Smooth muscle cell of the brain vasculature (primary cell): ENCODE measurements at places on chromosomes 1 and 21.

- DNase-seq = no peak
Observed at GRCh38 chr1:25148673-25149300, 83.5 kb downstream of the SYF2 start.

DNA sequence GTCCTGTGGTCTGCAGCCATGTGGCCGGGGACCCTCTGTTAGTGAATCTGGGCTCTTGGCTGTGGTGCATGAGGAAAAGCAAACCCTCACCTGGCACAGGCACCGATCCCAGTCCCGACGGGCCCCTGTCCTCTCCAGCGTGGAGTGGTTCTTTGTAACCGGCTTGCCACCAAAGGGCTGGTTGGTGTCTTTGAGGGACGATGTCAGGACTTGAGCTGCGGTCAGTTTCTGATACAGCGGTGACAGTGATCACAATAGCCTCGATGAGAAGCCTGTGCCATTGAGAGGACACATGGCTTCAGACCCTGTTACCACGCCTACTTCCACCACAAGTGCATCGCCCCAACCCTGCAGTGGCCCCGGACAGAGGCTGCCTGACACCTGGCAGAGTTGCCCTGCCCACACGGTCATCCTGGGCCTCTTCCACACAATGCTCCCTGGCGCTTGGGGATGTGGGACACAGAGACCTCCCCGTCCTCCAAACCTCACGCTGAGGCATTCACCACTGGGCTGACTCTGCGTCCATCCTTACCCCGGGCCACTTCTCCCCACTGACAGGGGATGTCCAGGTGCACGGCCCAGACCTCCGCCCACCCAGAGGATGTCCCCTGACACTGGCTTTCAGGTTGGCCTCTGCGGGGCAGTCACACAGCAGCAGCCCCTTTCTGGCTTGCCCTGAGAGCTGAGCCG is 18.8 kb upstream of the ACTRT2 start:
- no peak for DNase-seq

DNA sequence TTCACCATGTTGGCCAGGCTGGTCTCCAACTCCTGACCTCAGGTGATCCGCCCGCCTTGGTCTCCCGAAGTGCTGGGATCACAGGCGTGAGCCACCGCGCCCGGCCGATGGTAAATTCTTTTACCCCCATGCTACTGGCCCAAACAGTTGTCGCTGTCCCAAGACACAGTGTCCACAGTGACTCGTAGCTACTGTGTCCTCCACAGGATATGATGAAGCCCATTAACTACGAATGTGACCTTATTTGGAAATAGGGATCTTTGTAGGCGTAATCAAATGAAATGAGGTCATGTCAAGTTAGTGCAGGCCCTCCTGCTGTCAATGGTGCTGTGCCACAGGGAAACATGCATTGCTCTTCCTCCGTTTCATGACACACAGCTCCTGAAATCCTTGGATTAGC is 8.5 kb downstream of the FNDC10 start:
- no peak for DNase-seq

DNA sequence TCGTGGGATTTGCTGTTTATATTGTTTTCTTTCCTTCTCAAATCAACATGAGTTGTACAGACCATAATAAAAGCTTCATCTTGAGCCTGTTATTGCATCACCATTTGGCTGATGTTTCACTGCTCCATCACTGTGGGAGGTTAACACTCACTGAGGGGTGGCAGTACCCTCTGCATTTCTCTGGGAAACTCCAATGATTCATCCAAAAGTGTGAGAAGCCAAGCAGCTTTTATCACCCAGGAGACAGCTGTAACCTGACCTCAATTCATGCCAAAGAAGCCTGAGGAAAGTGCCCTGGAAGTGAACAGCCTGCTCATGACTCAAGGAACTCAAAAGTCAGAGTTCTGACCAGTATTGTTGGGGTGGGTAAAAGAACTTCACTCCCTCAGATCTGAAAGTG is 84.1 kb downstream of the GPR88 start:
- DNase-seq = peak; percentile 98

DNA sequence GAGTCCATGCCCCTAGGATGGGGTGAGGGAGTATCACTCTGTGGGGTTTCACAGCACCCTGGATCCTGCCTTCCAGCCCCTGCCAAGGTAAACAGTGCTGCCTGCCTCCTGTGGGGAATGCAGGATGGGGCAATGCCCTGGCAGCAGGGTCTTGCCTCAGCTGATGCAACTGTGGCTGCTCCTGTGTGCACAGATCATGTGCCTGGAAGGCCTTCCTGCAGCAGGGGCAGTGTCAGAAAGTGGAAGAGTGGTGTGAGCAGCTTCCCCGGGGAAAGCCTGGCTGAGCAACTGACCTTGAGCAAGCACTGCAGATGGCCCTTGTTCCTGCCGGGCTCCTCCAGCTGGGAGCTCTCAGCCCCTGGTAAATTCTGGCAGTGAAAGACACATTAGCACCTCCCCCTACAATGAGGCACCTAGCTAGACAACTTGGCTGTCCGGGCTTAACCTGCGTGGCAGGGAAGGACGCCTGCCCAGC is 9.9 kb downstream of the TOR3A start:
- no peak for DNase-seq

DNA sequence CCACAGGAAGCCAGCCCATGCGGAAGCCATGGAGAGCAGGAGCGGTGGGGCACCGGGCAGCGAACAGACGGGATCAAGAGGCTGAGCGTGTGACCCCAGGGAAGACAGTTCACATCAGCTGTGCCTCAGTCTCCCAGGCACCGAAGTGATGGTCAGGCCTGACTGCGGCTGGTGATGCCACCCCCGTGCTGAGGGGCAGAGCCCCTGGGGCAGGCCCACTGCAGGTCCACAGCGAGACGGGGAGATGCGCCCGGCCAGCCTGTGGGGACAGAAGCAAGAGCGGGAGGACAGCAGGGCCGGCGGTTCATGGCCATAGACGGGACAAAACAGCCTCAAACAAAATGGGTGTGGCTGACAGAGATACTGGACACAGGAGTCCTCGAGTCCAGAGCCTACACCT is 93.8 kb downstream of the RIPK4 start:
- no peak for DNase-seq

- DNase-seq = no peak
Observed at GRCh38 chr1:248714248-248714647, 11.7 kb upstream of the OR14I1 start.

DNA sequence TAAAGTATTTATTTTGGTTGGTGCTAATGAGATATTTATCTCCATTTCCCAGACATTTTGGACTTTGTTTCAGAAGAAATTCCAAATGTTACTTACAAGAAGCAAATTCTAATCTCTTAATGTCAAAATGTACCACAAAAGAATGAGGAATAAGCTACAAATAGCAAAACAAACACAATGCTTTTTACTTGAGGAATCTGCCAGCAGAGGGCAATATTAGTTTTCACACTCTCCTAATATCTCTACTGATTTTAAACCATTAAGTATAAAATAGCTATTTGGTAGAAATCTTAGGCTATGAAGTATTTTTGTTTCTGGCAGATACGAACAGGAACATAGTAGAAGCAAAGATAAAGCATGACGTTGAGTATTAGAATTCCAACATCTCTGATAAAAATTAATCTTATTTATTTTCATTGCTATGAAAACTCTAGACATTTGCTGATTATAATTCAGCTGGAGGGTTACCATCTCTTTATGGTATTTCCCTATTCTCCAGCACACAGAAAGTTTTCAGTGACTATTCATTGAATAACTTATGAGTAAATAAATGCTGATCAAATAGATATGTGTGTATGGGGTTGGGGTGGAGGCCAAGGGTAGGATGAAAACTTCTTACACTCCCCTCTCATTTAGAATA is 13.4 kb upstream of the HMCN1 start:
- peak; percentile 26 for DNase-seq

DNA sequence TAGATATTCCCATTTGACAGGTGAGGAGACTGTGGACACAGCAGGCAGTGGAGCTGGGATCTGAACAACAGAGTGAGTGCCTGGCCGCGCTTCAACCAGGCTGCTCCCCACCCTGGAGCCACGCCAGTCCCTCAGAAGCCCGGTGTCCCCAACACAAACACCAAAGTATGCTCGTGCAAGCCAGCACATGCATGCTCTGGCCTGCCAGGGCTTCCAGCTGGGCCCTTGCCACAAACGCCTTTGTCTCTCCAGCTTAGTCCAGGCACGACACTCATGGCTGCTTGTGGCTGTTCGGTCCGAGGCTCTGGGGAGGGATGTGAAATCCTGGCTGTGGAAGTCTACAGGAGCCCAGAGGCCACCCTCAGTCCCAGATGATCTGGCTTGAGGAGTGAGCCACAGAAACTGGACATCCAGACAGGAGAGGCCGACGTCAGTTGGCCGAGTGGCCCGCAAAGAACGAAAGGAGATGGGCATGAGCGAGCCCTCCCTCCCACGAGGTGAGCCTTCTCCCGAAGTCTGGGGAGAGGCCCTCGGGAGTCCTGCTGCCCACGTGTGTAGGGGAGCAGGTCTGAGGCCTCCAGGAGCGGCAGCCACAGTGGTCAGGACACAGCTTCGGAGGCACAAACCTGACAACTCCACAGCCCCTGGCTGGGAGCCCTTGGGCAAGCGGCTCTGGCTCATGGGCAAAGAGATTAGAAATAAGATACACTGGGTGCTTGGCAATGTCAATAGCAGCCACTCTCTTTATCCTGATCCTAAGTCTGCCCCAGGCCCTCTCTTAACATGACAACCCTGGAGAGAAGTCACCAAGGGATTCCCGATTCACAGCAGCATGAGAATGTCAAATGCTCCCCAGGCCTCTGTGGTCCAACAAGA is 117.1 kb upstream of the IFFO2 start:
- no peak for DNase-seq

DNA sequence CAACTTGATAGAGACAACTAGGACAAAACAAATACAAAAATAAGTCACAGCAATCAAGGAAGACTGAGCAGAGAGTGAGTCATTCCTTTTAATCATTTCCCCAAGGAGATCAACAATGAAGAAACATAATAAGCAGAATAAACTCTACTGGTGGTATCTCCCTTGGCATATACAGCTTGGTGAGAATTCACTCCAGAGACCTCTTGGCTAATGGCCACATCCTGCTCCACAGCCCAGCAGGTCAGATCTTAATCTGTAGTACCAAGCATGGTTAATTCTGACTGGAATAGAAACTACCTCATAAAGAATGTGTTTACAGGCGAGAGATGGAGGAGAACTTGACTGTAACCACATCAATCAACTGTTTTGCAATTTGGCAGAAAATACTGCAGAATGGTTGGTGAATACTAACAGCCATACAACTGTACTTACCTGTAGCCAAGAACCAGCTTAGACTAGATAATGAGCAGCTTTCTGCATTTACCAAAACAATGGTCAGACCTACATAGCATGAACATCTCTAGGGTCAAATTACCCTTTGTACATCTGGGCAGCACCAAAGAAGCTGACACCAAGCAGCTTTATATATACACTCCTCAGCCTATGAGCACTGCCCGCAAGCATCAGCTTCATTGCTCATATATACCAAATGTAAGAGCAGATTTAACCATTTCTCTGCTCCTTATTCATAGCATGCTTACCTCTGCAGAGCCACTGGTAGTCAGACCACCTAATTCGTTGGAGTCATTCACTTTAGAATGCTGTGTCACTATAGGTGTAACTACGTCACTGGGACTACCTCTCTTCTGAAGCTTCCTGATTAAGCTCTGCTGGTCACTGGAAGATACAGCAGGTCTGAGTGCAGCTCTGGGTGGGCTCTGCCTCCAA is 51.0 kb downstream of the KIAA0319L start:
- DNase-seq = peak; percentile 52

DNA sequence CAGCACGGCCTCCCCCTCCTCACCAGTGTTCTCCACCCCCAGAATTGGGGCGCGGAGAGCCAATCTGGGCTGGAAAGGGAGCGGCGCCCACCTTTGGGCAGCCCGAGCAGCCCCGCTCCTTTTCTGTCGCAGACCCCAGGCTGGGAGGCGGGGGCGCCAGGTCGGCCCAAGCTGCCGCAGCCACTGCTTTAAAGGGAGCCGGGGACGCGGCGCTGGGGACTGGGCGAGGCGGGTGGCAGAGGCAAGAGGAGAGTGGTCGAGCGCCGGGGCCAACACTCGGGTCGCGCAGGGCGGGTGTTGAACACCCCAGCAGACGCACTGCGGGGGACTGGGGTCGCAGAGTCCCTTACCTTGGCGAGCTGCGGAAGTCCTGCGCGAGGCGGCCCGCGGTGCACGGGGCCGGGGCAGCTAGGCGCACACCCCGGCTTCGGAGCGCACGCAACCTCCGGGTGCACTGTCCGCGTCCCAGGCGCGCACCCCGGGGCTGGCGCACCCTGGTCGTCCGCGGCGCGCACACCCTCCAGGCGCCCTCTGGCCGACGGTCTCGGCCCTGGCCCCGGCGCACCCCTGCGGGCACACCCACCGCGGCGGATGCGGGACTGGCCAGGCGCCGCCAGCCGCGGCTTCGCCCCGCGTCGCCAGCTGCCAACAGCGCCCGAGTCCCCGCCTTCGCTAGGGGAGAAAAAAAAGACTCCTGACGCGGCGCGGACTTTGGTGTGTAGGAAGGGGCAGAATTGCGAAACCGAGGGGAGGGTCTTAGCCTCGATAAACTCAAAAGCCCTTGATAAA is at the start of gene KANK4:
Gene KANK4, minus strand, starts transcription at position 679 of the 789 bp plus-strand sequence. CDS start 37,870 bp downstream, outside the sequence.
- DNase-seq = no peak

- no peak for DNase-seq
Observed at GRCh38 chr1:203601716-203602309, 24.8 kb upstream of the ATP2B4 start.

DNA sequence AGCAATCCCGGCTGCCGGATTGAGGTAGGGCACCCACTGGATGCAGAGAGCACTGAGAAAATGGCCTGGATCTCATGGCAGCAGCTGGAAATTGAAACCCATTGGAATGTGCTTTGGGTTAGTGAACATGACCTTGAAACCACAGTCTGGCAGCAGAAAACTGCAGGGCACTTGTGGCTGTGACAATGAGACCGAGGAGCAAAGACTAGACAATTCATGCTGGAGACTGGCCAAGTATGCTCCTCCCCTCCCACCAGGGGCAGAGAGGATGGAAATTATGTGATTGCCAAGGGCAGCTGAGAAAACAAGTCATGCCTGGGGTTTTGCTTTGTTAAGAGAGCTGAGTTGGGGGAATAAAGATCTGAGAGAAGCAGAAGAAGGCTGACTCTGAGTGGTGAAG is 60.7 kb downstream of the ZNF697 start:
- DNase-seq = peak; percentile 90

DNA sequence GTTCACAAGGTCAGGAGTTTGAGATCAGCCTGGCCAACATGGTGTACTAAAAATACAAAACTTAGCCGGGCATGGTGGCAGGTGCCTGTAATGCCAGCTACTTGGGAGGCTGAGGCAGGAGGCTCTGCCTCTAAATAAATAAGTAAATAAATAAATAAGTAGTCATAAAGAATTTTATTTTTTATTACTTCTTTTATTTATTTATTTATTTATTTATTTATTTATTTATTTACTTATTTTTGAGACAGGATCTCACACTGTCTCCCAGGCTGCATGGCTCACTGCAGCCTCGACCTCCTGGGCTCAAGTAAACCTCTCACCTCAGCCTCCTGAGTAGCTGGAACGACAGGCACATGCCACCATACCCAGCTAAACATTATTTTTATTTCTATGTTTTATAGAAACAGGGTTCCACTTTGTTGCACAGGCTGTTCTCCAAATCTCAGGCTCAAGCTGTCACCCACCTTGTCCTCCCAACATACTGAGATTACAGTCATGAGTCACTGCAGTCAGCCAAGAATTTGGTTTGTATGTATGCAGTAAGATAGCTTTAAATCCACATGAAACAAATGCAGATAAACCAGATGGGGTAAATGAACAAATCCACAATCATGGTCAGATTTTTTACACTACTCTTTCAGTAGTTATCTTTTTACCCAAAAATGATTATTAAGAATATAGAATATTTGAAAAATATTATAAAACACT is 523.3 kb upstream of the RGS18 start:
- DNase-seq = no peak
